ENCODE measurements at places on chromosomes 5 and 9. TPM values are rescaled to one million over a fixed set of nuclear protein-coding genes. Genes with fewer than 3 reads are reported as not detected.

SPATA31D4 gene
- total RNA-seq: not detected

PPP2R2B gene
- total RNA-seq: 1.0 TPM

GCNT4 gene
- 14.3 TPM for total RNA-seq

RGS3 gene
- 43.9 TPM for total RNA-seq

LURAP1L gene
- total RNA-seq: 13.7 TPM

ROPN1L gene
- total RNA-seq: not detected

IRX1 gene
- not detected for total RNA-seq

DNAI1 gene
- not detected for total RNA-seq

TYRP1 gene
- not detected for total RNA-seq

SV2C gene
- 0.16 TPM for total RNA-seq

ANKDD1B gene
- not detected for total RNA-seq

SEMA6A gene
- total RNA-seq: 19.3 TPM

CBY3 gene
- total RNA-seq: not detected
